Naive thymus-derived CD8-positive, alpha-beta T cell (primary cell): ENCODE measurements at places on chromosomes 6 and 20.

DNA sequence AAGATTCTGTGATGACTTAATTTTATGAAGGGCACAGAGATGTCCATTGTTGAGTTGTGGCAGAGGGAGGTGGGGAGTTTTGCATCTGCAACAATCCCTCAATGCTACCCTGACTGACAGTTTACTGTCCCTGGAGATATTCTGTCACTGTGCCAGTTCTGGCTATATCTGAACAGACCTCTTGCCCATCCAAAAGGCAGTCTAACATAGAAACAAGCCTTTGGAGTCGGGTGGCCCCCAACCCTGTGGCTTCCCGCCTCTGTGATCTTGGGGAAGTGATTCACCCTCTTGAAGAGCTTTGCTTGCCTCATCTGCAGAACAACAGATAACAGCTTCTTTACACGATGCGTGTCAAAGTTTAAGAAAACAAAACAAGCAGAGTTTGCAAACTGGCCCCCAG is 3.8 kb upstream of the E2F1 start:
- H3K4me3 ChIP-seq = peak overlapping the region; percentile 80
- H3K27ac ChIP-seq = peak overlapping the region; percentile 70
- H3K4me1 ChIP-seq = peaks cover 38% of the 10 kb centered on the region
- no peaks in the 10 kb centered on the region for H3K27me3 ChIP-seq
- peak; percentile 54 for DNase-seq
- no peaks in the 10 kb centered on the region for H3K36me3 ChIP-seq

DNA sequence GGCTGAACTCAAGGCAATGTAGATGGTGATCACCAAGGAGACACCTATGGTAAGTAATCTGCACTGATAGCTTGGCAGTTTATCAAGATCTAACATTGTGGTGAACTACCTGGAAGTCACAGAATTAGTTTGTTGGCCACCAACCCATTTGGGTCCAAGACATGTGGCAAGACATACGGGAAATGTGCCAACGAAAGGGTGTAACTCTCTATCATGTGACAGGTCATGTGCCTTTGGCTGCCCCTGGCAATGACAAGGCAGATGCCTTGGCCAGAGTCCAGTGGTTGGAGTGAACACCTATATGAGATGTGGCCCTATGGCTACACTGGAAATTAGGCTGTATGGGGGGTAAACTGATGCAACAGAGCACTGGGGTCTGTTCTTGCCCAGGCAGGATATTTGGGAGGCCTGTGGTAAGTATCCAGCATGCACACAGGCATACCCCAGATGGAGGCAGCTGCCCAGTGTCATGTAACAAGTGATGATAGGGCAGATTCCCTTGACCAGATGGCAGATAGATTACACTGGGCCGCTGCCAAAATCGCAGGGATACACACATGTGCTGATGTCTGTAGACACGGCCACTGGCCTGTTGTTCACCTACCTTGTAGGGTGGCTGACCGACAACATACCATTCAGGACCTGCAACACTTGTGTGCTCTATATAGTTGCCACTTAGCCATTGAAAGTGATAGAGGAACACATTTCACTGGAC is 35.5 kb upstream of the HSF2 start:
- H3K27ac ChIP-seq = no peak overlapping the region
- H3K4me3 ChIP-seq = no peak overlapping the region
- no peak for DNase-seq
- peaks cover 23% of the 10 kb centered on the region for H3K27me3 ChIP-seq

GRCh38 chr6:146985111-146985510 is 219.1 kb upstream of the STXBP5 start:
- no peak overlapping the region for H3K4me3 ChIP-seq
- no peak for DNase-seq
- H3K27me3 ChIP-seq = peaks cover 4% of the 10 kb centered on the region
- no peak overlapping the region for H3K27ac ChIP-seq
- no peaks in the 10 kb centered on the region for H3K36me3 ChIP-seq
- H3K4me1 ChIP-seq = no peaks in the 10 kb centered on the region

DNA sequence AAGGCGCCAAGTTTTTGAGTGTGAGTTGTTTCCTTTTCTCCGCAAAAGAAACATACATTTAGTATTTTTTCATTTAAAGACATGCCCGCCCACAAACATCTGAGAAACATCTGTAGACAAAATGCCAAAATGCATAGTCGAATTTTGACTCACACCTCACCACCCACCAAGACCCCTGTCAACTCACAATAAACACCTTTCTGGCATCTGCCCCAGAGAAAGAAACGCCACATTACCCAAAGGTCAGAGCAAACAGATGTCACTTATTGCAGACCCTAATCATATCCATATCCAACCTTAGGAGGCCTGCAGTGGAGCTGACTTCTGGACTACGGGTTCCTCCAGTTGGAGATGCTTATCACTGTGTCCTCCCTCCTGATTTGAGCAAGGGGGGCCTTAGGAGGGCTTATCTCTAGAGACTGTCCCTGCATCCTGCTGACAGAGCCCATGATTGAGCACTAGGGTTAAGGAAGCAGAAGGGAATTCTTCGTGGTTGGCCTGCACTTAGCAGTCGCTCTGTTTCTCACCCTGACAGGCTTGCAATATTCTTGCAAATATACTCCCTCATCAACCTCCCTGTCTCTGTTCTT is 90.5 kb upstream of the TBX18 start:
- no peaks in the 10 kb centered on the region for H3K4me1 ChIP-seq
- H3K36me3 ChIP-seq = no peaks in the 10 kb centered on the region
- no peak overlapping the region for H3K27ac ChIP-seq
- DNase-seq = no peak

DNA sequence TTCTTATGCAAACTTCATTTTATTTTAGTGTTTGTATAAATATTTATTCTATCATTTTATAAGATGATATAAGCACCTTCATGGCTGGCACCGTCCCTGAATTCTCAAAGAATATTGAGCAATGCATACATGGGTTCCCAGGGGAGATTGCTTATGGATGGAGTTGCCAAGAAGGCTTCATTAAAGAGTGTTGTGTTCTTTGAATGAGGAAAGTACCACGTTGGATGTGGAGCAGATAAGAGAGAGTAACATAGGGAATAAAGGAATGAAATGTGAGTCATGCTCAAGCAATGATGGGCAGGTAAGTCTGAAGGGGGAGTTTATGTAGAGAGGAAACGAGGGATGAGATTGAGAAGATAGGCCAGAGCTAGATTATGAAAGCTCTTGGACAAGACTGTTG is 10.3 kb downstream of the DSE start:
- DNase-seq = no peak
- H3K4me1 ChIP-seq = no peaks in the 10 kb centered on the region
- H3K4me3 ChIP-seq = no peak overlapping the region
- no peak overlapping the region for H3K27ac ChIP-seq

DNA sequence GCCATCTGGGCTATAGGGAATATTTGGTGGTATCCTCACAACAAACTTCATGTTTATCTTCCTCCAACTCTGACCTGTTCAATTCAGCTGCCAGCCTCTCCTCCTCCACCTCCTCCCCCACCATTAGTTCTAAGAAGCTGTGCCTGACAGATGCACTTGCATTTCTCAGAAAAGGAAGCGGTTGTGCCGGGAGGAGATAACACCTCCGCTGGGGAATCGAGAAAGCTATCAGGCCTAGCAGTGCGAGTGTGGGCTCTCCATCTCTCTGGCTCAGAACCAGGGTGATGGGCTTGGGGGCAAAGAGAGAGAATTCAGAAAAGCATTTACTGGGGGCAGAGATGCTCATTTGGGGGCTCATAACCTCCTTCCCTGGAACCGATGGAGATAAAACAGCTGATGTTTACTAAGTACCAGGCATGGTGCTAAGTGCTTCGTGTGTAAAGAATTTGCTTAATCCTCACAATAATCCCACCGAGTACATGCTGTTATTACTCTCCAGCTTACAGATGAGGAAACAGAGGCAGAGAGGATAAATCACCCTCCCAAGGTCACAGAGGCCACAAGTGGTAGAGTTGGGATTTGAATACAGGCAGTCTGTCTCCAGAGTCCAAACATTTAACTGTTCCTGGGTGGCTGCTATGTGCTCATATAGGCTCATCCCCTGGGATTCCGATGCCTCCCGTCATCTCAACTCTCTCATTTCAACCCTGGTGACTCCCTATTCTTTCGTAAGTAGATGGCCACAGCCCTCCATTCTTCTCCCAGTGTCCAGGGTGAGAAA is 38.3 kb downstream of the COX4I2 start:
- peak overlapping the region; percentile 97 for H3K4me3 ChIP-seq
- H3K27me3 ChIP-seq = no peaks in the 10 kb centered on the region
- H3K36me3 ChIP-seq = no peaks in the 10 kb centered on the region
- H3K27ac ChIP-seq = peak overlapping the region; percentile 97

- no peak for DNase-seq
- H3K27ac ChIP-seq = no peak overlapping the region
- H3K27me3 ChIP-seq = no peaks in the 10 kb centered on the region
- no peak overlapping the region for H3K4me3 ChIP-seq
- H3K4me1 ChIP-seq = no peaks in the 10 kb centered on the region
Observed at GRCh38 chr20:3514012-3514642, 43.3 kb downstream of the ATRN start.

DNA sequence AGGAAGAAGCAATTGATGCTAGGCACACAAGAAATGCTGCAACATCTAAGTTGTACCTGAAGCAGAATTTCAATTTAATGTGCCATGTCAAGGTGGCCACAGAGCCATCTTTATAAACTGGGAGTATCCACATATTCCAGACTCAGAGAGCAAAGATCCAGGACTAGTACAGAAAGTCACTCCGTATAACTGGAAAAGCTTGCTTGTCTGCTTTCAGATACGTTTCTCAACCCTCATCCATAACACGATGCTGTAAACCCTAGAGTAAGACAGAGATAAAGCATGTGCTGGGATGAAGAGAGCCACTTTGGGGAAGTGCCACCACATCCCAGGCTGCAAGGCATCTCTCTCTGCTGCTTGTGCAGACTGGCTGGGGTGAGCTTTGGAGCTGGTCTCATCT is 134.7 kb downstream of the PACRG start:
- H3K4me3 ChIP-seq = no peak overlapping the region
- H3K36me3 ChIP-seq = no peaks in the 10 kb centered on the region
- no peak for DNase-seq
- H3K27me3 ChIP-seq = peaks cover 7% of the 10 kb centered on the region
- no peak overlapping the region for H3K27ac ChIP-seq

DNA sequence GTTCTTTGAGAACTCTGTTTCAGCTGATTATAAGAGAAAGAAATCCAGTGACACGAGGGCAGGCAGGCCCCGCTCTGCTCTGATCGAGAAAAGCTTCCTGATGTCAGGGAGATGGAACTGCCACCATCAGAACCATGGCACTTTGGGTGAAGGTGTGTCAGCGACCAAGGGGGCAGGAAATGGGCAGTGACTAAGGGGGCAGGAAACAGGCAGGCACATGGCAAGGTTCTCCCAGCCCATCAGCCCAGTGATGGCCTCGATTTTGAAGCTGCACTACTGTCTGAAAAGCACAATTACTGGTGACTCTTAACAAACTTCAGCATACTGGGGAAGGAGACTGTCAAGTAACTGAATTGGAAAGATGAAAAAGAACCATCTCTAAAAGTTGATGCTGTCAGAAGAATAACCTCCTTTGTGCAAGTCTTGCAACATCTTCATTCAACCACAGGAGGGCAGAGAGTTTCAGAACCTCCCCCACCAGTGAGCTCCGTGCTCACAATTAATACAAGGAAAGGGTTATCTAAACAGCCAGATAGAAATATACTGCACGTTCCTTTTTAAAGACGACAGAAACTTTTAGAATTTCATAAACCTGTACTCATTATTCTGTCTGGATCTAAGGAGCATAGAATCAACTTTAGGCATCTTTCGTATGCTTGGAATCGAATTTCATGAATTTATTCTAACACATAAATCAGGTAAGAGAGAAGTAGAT is 39.1 kb downstream of the TMX4 start:
- H3K4me3 ChIP-seq = no peak overlapping the region
- H3K4me1 ChIP-seq = peaks cover 7% of the 10 kb centered on the region
- H3K27ac ChIP-seq = peak overlapping the region; percentile 45
- H3K27me3 ChIP-seq = no peaks in the 10 kb centered on the region
- no peak for DNase-seq

DNA sequence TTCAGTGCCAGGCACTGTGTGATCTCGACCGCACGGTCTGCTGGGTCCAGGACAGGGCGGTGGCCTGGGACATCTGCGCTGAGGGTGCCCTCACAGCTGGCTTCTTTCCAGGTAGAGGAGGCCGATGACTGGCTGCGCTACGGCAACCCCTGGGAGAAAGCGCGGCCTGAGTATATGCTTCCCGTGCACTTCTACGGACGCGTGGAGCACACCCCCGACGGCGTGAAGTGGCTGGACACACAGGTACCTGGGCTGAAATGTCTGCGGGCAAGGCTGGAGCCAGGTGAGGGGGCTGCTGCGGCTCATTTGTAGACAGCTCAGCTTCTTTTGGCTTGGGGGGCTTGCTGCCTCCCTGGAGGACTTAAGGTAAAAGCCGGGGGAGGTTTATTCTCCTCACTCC is 26.6 kb downstream of the PYGB start:
- H3K27ac ChIP-seq = no peak overlapping the region
- no peak for DNase-seq
- peaks cover 8% of the 10 kb centered on the region for H3K36me3 ChIP-seq
- H3K4me1 ChIP-seq = peaks cover 3% of the 10 kb centered on the region
- no peaks in the 10 kb centered on the region for H3K27me3 ChIP-seq

GRCh38 chr6:143525356-143525755 is 13.8 kb upstream of the FUCA2 start:
- H3K4me3 ChIP-seq = no peak overlapping the region
- no peak for DNase-seq
- H3K4me1 ChIP-seq = peaks cover 12% of the 10 kb centered on the region
- H3K27me3 ChIP-seq = no peaks in the 10 kb centered on the region
- H3K27ac ChIP-seq = no peak overlapping the region

GRCh38 chr6:39669973-39670342 is 55.2 kb downstream of the KIF6 start:
- no peak for DNase-seq
- peaks cover 57% of the 10 kb centered on the region for H3K27me3 ChIP-seq
- H3K36me3 ChIP-seq = peaks cover 11% of the 10 kb centered on the region
- no peaks in the 10 kb centered on the region for H3K4me1 ChIP-seq
- no peak overlapping the region for H3K27ac ChIP-seq

DNA sequence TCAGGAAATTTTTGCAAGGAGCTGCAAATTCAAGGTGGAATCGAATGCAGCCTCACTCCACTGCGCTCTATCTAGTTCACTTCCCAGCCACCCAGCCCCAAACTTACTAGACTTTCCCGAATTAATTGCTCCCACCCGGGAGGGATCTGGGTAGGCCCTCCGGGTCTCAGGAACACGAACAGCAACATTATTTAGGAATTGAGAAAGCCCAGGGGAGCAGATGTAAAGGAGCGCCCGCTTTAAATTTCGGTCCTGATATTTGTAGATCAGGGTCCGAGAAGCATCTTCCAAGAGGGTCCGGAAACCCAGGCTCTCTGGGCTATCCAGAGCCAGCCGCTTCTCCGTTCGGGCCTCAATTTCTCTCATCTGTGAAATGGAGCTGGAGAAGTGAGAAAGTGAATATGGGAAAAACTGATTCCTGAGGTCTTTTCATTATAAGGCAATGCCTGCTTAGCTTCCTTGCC is 490 bp upstream of the ID1 start:
- DNase-seq = no peak
- H3K36me3 ChIP-seq = no peaks in the 10 kb centered on the region
- H3K4me3 ChIP-seq = peak overlapping the region; percentile 94
- peaks cover 29% of the 10 kb centered on the region for H3K4me1 ChIP-seq
- peaks cover 53% of the 10 kb centered on the region for H3K27me3 ChIP-seq

- no peak for DNase-seq
- H3K27me3 ChIP-seq = no peaks in the 10 kb centered on the region
- H3K4me1 ChIP-seq = no peaks in the 10 kb centered on the region
- no peak overlapping the region for H3K4me3 ChIP-seq
- H3K27ac ChIP-seq = no peak overlapping the region
Observed at GRCh38 chr6:42068173-42068572, 17.8 kb downstream of the TAF8 start.
